ENCODE measurements at places on chromosomes 3 and 15. TPM values are rescaled to one million over a fixed set of nuclear protein-coding genes. Genes with fewer than 3 reads are reported as not detected.

Gene STAB1
- polyA plus RNA-seq = 91.8 TPM

Gene C3orf18
- 21.6 TPM for polyA plus RNA-seq

Gene FSTL1
- 445 TPM for polyA plus RNA-seq

Gene EPHB1
- polyA plus RNA-seq = 0.67 TPM

DNA sequence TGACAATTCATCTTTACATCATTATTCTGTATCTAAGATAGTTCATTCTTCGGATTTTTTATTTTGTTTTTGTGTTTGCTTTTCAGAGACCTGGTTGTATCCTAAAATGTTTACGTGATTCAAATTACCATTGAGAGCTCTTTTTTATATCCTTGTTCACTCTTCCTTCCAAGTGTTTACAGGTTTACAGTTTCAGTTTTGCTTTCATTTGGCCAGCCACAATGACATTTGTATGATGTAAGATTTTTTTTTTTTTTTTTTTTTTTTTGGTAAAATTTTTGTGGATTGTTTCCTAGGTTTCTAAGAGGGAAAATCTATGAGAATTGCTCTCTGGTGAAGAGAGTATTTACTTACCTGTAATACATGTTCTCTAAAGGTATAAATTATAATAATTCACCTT lies 55.0 kb downstream of the SETD5 start:
- no peak for DNase-seq

DNA sequence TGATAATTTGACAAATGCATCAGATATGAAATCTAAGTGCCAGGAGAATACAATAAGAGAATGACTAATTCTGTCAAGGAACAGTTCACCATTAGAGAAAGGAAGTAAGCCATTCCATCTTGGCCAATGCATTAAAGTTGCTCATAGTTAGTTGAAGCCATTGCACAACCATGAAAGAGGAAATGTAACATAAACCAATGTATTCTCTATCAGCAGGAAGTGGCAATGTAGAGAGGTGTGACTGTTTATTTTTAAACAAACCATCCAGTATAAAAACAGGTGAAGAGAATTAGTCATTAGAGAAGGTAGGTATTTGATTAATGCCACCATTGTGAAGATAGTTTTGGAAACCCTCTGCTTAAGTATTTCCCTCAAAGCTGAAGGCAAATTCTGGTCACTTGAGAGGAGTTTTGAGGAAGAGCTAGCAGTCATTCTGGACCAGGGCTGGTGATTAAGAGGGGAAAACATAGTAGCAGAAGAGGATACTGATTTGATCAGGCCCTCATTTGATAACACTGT lies 10.7 kb upstream of the ANXA2 start:
- DNase-seq = no peak

- no peak for DNase-seq
These were observed 2.5 kb upstream of the DNAJC13 start for GRCh38 chr3:132414841-132415240.

- no peak for DNase-seq
These were observed 32.1 kb upstream of the TOPBP1 start for GRCh38 chr3:133693821-133694220.

GRCh38 chr3:171984883-171985282 lies 54.5 kb upstream of the FNDC3B start:
- no peak for DNase-seq
